Pons (tissue), 1 donor: ENCODE measurements at places on chromosomes 1 and 21.

- DNase-seq, result peak; percentile 49
These were observed 136.2 kb downstream of the NAV1 start for GRCh38 chr1:201675143-201675542.

DNA sequence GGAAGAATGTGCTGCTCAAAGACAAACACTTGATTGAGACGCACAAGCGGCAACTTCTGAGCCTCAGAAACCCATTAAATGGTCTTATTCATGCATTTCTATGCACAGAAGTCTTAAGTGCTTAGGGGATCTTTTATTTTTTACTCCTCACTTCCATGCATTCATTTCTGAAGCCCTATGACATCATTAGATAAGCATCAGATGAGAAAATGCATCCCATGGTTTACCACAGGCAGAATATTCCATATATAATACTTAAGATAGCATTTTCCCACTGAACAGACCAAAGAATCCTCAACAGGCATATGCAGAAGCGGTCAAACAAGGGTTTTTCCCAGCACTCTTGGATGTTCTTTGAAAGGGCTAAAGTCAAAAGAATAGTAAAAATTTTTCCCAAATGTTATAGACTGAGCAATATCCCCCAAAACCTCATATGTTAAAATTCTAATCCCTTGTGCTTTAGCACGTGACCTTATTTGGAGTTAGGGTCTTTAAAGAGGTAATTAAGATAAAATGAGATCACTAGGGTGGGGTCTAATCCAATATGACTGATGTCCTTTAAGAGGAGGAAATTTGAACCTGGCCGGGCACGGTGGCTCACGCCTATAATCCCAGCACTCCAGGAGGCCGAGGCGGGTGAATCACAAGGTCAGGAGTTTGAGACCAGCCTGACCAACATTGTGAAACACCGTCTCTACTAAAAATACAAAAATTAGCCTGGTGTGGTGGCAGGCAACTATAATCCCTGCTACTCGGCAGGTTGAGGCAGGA, 22.6 kb upstream of the FAM89A start:
- DNase-seq, result no peak

GRCh38 chr1:12012560-12013316, 6.6 kb upstream of the MIIP start:
- DNase-seq, result no peak

GRCh38 chr1:224641030-224641429, 24.9 kb downstream of the CNIH3 start:
- no peak for DNase-seq

GRCh38 chr1:23720256-23720995, 22.8 kb upstream of the ELOA start:
- DNase-seq, result no peak

DNA sequence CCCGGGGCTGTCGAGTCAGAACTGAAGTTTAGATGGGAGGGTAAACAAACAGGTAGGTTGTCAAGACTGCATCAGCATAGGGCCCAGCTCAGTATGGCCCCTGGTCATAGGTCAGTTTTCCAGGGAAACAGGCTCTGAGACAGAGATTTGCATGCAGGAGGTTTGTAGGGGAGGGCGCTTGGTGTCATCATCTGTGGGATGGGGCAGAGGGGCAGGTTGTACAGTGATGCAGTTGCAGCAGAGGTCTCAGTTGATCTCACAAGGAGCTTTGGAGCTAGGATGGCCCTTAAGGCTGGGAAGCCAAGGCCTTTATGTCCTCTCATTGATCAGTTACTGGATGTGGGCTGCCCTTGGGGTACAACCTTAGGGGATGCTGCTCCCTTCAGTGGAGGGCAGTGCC, 38.5 kb upstream of the KCNA10 start:
- no peak for DNase-seq

- DNase-seq, result no peak
These were observed 38.7 kb downstream of the RUNX1 start for GRCh38 chr21:35010447-35010846.

GRCh38 chr1:87174724-87175245, 153.9 kb upstream of the LMO4 start:
- DNase-seq, result no peak

GRCh38 chr1:34365295-34365694, 188.6 kb downstream of the C1orf94 start:
- no peak for DNase-seq

DNA sequence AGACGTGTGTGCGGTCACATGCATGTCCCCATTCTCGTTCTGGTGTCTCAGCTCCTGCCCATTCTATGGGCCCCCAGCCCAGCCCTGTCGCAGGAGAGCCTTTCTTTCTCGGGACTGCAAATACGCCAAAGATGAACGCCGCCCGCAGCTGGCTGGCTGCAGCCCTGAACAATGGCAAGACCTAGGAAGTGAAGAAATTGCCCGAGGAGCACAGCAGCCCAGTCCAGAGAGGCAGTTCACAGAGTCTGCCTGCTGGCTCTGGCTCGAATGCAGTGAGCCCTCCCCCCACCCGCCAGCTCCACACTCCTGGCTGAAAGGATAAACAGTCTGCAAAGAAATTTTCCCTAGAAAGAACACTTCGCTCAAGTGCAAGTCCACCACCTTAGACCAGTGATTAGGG, 23.3 kb downstream of the PAX7 start:
- DNase-seq, result no peak

DNA sequence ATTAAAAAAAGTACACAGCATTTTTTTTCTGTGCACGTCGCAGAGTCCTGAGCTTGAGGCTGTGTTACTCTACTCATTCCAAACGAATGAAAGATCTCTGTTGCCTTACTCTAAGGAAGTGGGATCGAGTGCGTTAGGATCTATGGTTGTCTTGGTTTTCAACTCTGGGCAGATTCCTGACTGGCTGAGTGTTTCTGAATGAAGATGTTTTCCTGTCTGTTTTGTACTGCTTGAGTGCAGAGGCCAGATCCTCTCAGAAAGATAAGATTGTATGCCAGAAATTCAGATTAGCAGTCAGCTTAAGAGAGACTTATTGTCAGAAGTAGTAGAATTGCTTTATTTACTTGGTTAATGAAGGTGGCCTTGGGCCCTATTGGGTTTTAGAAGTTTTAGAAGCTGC, 14.0 kb downstream of the PLA2G2E start:
- DNase-seq, result no peak

GRCh38 chr21:44875316-44875700, 1.8 kb upstream of the PTTG1IP start:
- peak; percentile 33 for DNase-seq

DNA sequence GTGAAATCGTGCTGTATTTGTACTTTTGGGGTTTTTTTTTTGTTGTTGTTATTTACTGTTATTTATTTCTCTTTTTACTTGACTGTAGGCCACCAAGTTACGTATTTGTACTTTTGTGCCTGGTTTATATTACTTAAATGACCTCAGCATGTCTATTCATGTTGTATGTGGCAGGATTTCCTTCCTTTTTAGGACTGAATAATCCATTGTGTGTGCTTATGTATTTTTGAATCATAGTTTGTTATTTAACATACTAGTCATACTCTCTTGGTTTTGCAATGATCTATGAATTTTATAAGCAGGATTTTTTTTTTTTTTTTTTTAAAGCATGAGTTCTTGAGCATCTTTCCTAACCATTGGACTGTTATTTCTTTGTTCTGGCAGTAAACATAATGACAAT, 51.2 kb downstream of the RNF2 start:
- no peak for DNase-seq

GRCh38 chr1:85153149-85153891, 47.5 kb downstream of the SYDE2 start:
- DNase-seq, result no peak

DNA sequence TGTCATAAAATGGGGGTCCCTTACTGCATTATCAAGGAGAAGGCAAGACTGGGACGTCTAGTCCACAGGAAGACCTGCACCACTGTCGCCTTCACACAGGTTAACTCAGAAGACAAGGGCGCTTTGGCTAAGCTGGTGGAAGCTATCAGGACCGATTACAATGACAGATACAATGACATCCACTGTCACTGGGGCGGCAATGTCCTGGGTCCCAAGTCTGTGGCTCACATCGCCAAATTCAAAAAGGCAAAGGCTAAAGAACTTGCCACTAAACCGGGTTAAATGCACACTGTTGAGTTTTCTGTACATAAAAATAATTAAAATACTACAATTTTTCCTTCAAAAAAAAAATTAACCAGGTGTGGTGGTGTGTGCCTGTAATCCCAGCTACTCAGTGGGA, 22.1 kb downstream of the RASSF5 start:
- no peak for DNase-seq

DNA sequence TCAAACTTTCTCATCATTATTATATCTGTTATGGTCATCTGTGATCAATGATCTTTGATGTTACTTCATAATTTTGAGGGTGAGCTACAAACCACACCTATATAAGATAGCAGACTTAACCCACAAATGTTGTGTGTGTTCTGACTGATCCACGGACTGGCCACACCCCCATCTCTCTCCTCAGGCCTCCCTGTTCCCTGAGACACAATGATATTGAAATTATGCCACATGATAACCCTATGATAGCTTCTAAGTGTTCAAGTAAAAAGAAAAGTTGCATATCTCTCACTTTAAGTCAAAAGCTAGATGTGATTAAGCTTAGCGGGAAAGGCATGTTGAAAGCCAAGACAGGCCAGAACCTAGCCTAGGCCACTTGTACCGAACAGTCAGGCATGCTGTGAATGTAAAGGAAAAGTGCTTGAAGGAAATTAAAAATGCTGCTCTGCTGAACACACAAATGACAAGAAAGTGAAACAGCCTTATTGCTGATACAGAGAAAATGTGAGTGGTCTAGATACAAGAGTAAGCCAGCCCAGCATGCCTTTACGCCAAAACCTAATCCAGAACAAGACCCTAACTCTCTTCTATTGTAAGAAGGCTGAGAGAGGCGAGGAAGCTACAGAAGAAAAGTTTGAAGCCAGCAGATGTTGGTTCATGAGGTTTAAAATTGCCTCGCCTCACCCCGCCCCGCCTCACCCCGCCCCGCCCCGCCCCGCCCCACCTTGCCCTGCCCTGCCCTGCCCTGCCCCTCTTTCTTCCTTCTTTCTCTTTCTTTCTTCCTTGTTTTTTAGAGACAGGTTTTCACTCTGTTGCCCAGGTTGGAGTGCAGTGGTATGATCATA, 16.5 kb downstream of the CTSS start:
- DNase-seq, result no peak

DNA sequence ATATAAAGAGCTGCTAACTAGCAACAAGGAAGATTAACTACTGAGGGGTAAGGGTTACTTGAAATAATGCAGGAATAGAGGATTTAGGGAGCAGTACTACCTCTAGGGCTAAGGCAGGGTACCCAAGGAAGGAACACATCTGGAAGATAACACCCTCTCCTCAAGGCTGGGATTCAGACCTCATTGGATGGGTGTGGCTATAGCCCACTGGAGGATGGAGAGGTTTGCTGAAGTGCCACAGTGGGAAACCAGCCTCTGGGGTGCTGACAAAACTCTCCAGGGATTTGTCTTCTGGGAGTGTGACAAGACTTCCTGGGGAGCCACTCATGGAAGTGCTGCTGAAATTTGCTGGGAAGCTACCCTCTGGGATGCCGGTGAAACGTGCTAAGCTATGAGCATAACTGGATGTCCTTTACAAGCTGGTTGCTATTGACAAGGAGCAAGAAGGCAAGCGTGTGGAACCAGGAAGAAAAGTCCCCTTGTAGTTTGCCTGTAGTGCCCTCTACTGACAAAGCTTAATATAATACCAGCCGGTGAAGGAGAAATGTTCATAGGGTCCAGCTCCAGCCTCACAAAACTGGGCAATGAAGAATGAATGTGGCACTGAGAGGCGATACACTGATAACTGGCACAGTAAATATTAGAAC, 122.8 kb upstream of the USP24 start:
- peak; percentile 23 for DNase-seq

GRCh38 chr1:36982709-36983108, 51.6 kb downstream of the GRIK3 start:
- DNase-seq, result no peak

GRCh38 chr1:151819227-151819835, 12.3 kb downstream of the RORC start:
- no peak for DNase-seq

DNA sequence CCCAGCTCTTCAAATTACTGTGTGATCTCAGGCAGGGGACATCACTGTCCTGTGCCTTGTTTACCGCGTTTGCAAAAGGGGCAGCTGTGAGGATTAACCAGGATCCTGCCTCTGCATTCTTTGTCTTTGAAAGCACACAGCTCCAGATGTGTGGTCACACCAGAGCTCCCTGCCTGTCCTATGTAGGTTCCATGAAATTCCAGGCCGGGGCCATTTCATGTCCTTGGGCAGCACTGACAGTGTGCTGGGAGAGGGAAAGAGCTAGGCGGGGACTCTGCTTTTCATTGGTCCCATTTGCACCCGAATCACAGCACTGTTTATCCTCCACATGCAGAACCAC, 42.2 kb upstream of the SELENON start:
- DNase-seq, result no peak

DNA sequence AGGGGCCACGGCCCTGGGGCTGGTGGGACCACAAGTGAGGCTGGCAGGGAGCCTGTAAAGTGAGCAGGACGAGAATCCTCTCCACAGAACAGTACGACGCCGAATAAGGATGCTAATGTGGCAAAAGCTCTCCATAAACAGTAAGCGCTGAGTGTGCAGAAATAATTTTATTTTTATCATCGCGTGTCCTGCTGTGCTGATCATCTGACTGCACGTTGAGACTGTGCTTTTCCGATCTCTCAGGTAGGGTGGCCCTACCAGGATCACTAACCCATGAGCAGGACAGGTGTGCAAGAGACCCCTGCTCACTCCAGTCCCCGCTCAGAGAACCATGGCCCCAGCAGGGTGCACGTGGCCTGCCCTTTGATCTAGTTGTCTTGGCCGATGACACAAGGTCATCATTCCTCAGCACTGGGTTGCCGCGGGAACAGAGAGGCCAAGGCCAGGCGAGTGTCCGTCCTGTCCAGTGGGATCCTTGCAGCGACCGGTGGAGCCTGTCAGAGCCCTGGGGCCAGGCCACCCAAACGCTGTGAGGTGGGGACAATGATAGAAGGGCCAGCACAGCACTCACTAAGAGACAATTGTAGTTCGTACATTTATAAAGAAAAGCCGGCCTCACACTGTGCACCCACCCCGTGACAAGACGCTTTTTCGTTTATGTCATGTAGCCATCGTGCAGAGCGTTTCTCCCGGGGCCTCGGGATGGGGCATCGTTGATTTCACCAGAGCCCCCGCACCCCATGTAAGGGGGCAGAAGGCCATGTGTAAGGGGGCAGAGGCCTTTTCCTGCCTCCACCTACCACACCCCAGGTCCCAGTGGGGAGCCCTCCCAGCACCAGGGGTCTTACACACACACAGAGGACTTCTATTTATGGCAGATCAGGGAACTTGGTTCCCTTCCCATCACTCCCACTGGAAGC, 52.7 kb upstream of the ADARB1 start:
- no peak for DNase-seq

- DNase-seq, result no peak
These were observed 4.3 kb downstream of the HSF2BP start for GRCh38 chr21:43654806-43655489.

GRCh38 chr1:200041337-200042118, 14.0 kb downstream of the NR5A2 start:
- no peak for DNase-seq

DNA sequence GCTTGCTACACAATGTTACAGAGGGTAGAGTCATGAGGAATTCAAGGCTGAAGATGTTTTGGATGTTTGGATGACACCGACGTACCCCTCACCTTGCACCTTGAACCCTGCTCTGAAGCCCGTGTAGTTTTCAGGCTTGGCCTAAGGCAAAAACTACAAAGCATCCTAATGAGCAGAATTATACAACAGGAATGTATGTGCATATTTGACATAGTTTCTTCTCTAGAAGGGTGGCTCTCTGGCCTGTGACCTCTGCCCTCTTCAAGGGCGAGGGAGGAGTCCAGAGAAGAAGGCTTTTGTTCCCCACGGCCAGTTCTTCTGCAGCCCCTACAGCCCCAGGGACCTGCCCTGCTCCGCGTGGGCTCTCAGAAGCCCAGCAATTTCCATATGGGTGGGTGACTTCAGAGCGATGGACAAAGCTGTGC, 43.3 kb downstream of the L1TD1 start:
- no peak for DNase-seq
